Kidney epithelial cell (primary cell): ENCODE measurements at places on chromosomes 3 and 15.

DNA sequence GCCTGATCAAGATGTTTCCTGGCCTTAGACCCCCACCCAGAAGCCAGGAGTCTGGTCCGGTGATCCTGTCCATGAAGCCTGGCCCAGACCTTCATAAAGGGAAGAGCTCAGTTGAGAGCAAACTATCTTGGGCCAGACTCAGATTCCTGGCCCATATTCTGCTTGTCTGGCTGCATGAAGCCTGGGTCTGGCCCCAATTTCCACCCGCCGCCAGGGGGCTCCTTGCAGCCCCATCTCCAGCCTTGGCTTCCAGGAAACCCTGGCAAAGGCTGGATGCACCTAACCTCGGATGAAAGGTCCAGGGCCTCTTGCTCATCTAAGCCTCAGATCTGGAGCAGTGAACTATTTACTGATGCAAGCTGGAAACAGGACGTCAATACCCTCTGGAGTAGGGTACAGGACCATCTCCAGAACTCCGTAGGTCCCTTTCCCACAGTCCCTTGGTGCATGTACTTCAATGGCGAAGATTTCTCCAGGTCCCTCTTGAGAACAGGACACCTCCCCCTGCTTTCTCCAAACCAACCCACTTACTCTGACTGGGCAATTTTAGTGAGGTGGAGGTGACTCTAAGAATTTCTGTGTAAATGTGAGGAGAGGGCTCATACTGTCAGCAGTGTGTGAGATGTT, 5.6 kb downstream of the FOXL2 start:
- DNase-seq, result no peak

GRCh38 chr3:144687862-144688261, 716.2 kb downstream of the DIPK2A start:
- no peak for DNase-seq

DNA sequence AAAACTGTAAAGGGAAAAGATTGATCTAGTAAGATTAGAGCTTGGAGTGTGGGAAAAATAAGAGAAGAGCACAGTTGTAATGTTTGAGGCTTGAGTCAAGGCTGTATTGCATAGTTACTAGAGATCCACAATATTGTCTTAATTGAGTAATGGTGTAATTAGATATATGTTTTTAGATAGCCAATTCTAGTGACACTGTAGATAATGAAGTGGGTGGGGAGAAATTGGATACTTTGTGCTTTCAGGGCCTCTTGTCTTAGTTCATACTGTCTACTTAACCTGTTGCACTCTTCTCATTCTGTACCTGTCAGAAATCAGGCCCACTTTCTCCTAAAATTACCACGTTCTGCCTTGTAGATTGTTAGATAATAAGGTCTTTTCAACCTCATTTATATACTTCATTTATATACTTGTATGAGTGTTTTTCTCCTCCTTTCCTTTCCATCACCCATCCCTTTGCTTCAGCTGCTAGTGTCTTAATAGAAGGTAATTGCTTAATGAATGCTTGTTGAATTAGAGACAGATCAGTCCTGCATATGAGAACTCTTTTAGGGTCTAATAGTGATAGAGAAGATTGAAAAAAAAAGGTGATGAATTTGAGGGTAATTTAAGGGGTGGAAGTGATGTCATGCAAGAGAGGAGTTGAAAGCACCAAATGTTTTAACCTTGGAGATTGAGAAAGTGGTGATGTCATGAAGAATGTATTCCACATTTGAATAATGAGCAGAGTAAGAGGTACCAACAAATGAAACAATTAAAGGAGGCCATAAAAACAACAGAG, 32.0 kb downstream of the PIK3CA start:
- no peak for DNase-seq

GRCh38 chr15:29046281-29046810, 160.6 kb downstream of the APBA2 start:
- DNase-seq, result no peak

DNA sequence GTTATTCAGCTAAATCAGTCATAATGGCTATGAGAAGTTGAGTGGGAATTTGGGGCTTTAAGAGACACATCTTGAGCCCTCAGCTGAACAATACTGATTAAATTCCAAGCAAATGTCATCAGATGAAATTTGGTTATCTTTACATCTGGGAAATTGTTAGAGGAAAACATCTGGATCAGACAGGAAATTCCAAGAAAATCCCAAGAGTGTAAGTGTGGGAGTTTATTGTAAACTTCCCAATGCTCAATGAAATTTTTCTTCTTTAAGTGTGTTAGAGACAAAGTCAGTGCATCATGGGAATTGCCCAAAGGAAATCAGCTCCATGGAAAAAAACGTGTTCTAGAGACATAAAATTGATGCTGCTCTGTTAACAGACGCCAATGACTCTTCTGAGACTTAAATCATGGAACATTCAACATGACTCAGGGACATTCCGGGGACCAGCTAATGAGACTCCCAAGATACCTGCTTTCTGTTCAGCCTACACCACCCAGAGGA, 19.8 kb upstream of the DCLK3 start:
- DNase-seq, result no peak

DNA sequence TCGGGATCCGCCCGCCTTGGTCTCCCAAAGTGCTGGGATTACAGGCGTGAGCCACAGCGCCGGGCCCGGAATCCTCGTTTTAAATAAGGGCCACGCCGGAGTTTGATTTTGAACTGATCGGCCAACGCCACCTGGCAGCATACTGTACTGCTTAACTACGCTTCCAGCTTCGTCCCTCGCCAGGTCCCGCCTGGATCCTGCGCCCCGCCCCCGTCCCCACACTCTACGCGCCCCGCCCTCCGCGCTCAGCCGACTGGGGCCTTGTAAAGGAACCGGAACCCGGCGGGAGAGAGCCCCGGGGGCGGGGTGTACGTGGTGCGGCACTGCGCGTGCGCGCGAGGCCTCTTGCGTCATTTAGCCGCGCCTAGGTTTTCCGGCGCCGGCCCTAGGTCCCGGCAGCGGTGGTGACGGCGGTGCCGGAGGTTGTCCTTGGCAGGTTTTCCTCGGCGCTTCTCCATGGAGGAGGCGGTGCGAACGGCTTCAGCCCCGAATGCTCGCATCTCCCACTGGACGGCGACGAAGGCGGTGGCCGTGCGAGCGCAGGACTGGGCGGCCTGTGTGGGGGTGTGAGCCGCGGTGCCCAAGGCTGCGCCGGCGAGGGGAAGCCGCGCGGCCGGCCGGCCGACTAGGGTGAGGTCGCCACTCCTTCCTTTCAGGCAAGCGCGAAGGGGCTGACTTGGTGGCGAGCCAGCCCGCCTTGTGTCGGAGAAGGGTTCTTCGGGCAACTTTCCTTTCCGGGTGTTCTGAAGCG, at the start of gene NIPA2:
Gene NIPA2 (plus strand): TSS at position 375 of the 751 bp plus-strand sequence. CDS start 13,066 bp downstream, outside the sequence.
- DNase-seq, result peak; percentile 82

DNA sequence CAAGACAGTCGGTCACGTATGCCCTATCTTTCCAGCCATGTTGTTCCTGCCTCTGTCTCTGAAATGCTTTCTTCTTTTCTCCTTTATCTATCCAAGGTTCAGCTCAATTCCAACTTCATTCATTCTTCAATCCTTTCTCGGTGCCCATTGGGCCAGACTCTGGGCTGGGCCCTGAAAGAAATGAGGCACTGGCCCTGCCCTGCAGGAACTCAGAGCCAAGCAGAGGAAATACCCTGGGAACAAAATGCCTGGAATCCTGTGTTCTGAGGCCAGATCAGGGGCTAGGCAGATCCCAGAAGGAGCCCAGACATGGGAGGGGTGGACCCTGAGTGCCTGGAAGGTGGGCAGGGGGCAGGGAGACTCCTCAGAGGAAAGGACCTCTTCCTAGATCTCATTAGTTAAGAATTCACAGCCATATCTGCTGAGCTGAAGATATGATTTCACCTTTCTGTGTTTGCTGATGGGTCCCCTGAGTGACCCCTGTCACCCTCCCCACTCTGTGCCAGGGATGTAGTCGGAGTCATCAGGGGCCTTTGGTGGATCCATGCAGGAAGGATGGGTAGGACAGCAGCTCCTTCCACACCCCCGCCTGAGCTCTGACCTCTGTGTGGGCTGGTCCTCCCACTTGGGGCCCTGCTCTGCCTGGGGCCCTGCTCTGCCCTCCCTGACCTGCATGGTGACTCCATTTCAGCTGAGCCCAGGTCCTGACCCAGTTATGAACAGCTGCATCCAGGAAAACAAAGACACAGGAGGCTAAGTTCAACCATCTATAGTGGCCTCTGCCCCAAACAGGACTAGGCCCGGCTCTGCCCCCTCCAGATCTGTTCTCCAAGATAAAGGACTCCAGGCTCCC, 5.3 kb upstream of the DAPK2 start:
- DNase-seq, result no peak

DNA sequence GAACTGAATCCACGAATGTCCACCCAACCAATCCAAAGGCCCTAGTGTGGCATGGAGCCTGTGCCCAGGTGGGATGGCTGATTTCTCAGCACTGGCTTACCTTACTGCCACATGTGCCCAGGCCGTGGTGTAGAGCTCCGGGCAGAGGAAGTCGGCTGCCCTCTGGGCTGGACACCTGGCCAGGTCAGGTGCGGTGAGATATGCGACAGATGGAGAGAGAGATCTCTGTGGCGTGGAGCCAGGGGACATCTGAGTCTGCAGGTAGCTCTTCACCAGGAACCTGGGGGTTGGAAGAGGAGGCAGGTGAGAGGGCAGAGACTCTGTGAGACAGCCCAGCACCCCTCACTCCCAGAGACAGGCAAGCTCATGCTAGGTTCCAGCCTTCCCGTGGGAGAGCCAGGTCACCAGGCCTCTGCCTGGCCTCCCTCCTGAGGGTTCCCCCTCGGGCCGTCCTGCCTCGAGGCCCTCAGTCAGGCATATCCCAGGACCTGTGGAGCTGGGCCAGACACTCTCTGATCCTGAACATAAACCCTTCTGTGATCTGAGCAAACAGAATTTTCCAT, 12.6 kb downstream of the ACOX2 start:
- DNase-seq, result no peak

DNA sequence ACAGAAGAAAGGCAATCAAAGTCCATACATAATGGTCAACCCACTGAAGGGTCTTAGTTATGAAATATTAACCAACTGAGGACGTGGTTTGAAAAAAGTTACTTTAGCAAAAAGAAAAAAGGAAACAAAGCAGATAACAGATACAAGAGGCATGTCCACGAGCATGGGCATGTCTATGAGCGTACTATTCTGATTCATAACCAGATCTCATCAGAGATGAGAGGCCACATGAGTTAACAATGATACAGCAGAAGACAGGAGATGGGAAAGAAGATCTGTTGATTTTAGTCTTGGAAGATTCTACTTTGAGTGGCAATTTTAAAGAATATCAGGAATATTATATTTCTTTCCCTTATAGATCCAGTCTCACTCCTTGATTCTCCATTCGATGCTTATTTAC, 262.9 kb upstream of the SLITRK3 start:
- no peak for DNase-seq

- DNase-seq, result peak; percentile 19
Measured at GRCh38 chr3:144590854-144591253, 619.2 kb downstream of the DIPK2A start.

- DNase-seq, result no peak
Measured at GRCh38 chr3:72816862-72817355, 31.3 kb downstream of the SHQ1 start.

DNA sequence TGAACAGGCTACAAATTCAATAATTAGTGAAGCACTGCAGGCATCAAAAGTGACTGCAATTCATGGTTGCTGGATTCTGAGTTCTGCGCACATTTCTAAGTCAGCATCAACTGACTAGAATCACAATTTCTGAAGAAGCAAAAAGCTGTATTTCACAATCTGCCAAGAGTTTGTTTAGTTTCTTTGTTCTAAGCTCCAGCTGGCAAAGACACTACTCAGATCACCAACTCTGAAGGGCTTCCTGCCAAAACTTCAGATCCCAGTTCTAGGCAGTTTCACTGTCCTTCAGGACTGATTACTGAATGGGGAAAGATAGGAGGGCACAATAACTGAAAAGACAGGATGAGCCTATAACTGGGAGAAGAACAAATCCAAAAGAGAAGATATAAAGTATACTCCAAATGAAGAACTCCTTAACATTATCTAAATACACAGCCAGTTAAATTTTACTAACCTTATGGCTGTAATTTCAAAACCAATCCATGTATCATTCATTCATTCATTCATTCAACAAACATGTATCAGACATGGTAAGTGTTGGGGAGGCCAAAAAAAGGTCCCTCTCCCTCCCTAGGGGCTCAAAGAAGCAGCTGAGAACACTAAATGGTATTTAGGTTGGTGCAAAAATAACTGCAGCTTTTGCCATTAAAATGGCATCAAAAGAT, 17.1 kb downstream of the TJP1 start:
- DNase-seq, result no peak

DNA sequence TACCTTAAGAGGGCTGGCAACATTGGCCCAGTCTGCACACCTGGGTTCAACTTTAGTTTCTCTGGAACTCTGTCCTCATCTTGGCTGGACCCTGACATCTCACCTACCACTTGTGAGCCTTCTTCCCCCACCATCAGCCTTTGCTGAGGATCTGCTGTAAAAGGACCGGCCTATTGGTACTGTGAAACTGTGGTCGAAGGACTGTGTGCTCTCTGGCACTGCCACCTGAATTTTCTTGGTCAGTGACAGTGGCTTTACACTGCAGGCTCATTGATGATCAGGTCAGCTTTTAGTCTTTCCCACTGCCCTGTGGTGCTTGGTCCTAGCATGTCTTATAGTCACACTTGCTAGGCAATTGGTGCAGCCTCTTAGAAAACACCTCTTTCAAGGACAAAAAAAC, 86.9 kb downstream of the PEX5L start:
- no peak for DNase-seq

- DNase-seq, result no peak
Measured at GRCh38 chr15:69265347-69265955, 33.3 kb upstream of the PAQR5 start.

DNA sequence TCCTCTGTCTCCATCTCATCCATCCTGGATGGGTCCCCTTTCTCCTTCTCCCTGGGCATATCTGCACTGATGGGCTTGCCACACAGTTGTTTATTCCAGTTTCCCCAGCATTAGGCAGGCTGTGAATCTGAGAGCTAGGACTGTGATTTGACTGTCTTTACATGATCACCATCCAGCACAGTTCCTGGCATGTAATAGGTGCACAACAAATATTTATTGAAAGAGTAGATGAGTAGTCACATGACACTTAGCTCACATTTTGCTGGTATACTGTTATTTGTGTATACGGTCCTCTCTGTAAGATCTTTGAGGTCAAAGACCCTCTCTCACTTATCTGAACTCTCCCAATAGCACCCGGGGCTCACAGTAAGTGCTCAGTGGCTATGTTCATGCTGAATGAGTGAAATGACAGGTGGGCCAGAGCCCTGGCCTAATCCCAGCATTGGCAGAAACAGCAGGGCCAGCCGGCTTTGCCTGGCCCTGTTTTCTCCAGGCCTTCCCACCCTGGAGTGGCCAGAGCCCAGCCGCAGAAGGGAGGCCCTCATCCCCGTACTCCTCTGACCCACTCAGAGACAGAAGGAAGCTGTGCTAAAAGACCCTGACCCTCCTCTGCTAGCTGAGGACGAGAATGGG, 16.2 kb upstream of the BAHD1 start:
- DNase-seq, result no peak

- DNase-seq, result no peak
Measured at GRCh38 chr3:72127844-72128243, 342.9 kb upstream of the PROK2 start.

- DNase-seq, result no peak
Measured at GRCh38 chr15:58738046-58738707, 11.3 kb downstream of the ADAM10 start.

GRCh38 chr3:15976524-15976923, 178.7 kb upstream of the ANKRD28 start:
- no peak for DNase-seq

- DNase-seq, result no peak
Measured at GRCh38 chr3:71129611-71130431, 453.7 kb downstream of the FOXP1 start.

- no peak for DNase-seq
Measured at GRCh38 chr3:159186581-159186980, 384.7 kb downstream of the MFSD1 start.
